ENCODE measurements at places on chromosomes 6 and 20. TPM values are rescaled to one million over a fixed set of nuclear protein-coding genes. Genes with fewer than 3 reads are reported as not detected.

DNA sequence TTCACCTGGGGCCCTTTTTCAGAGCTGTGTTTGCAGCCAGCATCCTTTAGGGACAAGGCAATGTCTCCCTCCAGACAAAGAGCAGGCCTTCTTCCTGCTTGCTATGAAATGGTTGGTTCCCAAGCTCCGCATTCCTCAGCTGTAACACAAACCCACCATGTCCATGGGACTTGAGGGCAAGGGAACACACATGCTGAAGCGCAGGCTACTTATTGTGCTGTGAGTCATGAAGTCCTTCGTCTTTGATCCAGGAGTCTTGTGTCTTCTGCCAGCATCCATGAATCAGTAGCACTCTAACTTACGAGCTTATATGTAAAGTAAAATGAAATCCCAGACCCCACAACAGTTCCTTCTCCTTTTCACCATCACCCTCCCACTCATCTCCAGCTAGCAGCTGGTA is 59.0 kb downstream of the ANKRD60 start:
- H3K27ac ChIP-seq, result no peak overlapping the region
- H3K36me3 ChIP-seq, result no peaks in the 10 kb centered on the region
- no peak overlapping the region for H3K4me3 ChIP-seq
- no peaks in the 10 kb centered on the region for H3K4me1 ChIP-seq
- H3K27me3 ChIP-seq, result no peaks in the 10 kb centered on the region
- DNase-seq, result no peak

DNA sequence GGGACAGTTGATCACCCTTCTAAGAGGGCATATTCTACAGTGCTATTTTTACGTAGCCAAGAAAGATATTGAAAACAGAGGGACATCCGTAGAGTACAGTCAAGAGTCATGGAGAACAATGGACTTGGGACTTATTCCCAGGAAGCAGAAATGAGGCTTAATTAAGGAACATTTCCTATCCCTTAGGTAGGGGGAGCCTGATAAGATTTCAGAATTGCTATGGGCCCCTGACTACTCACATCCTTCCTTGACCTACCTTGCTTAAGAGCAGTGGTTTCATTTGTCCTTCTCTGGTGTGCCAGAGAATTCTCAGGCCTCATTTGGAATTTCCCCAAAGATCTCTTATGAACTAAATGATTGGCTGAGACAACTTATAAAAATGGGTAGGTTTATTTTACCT is 189.5 kb upstream of the DTNBP1 start:
- no peak for DNase-seq
- no peak overlapping the region for H3K27ac ChIP-seq
- no peaks in the 10 kb centered on the region for H3K36me3 ChIP-seq
- H3K27me3 ChIP-seq, result peaks cover 13% of the 10 kb centered on the region
- H3K4me3 ChIP-seq, result no peak overlapping the region

GRCh38 chr20:50418890-50419642 is 91.1 kb upstream of the PTPN1 start:
- H3K4me3 ChIP-seq, result no peak overlapping the region
- H3K4me1 ChIP-seq, result peaks cover 60% of the 10 kb centered on the region
- H3K36me3 ChIP-seq, result peaks cover 40% of the 10 kb centered on the region
- H3K27ac ChIP-seq, result peak overlapping the region; percentile 4
- H3K27me3 ChIP-seq, result no peaks in the 10 kb centered on the region

Gene FLRT3
- 4.6 TPM for total RNA-seq

Gene COL20A1
- 0.44 TPM for total RNA-seq

DNA sequence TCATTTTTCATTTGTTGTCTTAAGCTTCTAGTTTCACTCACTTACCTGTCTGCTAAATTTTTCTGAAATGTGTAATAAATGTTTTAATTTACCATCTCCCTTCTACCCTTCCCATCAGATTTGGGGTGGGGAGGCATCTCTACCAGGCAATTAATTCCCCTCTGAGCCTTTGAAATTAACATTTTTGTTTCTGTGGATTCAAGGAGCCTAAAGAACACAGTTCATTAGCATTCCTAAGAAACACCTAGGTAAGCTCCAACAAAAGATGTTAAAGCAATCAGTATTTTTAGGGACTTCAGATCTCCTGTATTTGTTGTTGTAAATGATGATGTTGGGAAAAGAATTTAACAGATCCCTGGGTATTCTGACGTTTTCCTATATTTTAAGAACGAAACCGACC is 6.6 kb downstream of the TOP1 start:
- H3K36me3 ChIP-seq, result peaks cover 78% of the 10 kb centered on the region
- no peak for DNase-seq
- no peak overlapping the region for H3K27ac ChIP-seq
- H3K4me1 ChIP-seq, result peaks cover 94% of the 10 kb centered on the region

GRCh38 chr6:45115696-45116095 is 212.4 kb upstream of the RUNX2 start:
- no peak overlapping the region for H3K27ac ChIP-seq
- no peaks in the 10 kb centered on the region for H3K27me3 ChIP-seq
- no peak for DNase-seq
- no peaks in the 10 kb centered on the region for H3K4me1 ChIP-seq
- no peaks in the 10 kb centered on the region for H3K36me3 ChIP-seq

GRCh38 chr6:141675957-141676356 is 456.8 kb upstream of the GJE1 start:
- no peak overlapping the region for H3K27ac ChIP-seq
- peaks cover 8% of the 10 kb centered on the region for H3K4me1 ChIP-seq

Gene HLA-DMA
- 104 TPM for total RNA-seq

All from Calu3 (cell line).